ENCODE measurements at places on chromosomes 12 and 14. TPM values are rescaled to one million over a fixed set of nuclear protein-coding genes. Genes with fewer than 3 reads are reported as not detected.

DNA sequence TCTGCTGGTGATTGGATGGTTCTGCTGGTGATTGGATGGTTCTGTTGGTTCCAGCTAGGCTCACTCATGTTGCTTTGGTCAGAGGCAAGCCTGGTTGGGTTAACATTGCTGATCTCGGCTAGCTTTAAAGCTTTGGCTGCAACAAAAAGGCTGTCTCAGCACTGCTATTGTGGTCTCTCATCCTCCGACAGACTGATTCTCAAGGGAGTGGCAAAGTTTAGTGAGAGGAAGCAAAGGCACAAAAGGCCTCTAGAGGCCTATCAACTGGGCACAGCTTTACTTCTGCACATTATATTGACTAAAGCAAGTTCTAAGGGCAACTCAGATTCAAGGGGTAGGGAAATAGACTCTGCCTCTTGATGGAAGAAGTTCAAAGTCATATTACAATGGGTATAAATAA, 84.7 kb upstream of the LGR5 start:
- no peak for DNase-seq

- no peak for DNase-seq
These were observed 229.1 kb upstream of the PELI2 start for GRCh38 chr14:55889124-55889523.

DNA sequence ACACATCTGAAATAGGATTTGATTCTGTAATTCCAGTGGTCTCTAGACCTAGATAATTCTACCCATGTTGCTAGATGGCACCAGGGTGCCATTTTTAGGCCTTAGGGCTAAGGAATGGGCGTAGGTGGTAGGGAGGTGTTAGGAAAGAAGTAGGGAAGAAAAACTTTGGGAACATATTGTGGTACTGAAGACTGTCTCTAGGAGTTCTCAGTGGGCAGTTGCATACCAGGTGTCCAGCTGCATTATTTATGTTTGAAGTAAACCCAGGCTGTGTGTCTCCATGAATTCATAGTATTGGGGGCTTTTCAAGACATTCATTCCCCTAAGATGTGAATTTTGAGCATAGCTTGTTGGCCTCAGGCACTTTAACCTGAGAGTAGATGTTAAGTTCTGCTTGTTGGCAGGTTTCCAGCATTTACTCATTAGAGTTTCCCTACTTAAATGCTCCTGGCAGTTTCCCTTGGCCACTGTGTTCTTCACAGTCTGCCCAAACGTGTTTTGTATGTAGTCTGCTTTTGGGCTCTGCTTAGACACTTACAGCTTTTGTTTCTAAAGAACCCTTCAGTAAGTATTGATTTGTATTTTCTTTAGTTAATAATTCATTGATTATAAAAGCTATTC, 31.5 kb upstream of the CCT2 start:
- no peak for DNase-seq

Gene CAMKK2
- 11.0 TPM for total RNA-seq

Gene RFX4
- 0.83 TPM for total RNA-seq

DNA sequence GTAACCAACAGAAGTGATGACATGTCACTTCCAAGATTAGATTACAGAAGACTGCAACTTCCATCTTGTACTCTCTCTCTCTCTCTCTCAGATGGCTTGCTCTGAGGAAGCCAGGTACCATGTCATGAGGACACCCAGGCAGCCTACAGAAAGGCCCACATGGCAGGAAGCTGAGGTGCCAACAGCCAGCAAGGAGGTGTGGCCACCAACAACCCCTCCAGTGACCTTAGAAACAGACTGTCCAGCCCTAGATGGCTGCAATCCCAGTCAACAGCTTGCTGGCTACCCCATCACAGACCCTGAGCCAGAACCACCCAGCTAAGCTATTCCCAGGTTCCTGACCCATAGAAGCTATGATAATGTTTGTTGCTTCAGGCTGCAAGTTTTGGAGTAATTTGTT, 178.4 kb downstream of the ITPR2 start:
- DNase-seq = no peak

Gene TSPAN19
- total RNA-seq = not detected

DNA sequence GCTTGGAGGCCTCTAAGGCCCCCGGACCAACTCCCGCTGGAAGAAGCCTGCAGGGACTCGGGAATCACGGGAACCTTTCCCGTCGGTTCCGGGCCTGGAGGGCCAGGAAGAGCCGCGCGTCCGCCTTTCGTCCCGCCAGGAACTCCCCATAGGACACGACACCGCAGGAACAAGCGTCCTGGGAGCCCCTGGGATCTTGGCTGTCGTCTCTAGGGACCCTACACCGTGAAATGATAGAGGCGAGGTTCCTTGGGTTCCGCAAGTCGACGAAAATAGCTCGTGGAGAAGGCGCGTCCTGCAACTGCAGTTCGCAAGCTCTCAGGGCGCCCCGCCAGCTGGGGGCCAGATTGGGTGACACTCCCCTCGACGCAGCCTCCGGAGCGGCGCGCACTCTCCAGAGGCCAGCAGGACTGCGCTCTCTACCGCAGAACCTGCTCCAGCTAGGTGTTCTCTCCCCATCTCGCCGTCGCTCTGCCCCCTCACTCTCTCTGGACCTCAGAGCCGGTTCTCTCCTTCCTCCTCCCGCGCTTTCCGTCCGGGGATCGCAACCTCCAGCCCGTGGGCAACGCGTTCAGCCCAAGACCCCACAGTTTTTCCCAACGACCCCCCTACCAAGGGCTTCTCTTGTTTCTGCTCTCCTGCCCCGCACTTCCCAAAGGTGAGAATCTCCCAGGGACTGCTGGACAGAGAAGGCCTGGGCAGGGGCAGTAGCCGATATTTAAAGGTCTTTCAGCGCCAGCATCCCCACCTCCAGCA, 776 bp downstream of the BMP4 start:
- peak; percentile 78 for DNase-seq

All from H7 (cell line).